ENCODE measurements at places on chromosomes 5 and 9.

DNA sequence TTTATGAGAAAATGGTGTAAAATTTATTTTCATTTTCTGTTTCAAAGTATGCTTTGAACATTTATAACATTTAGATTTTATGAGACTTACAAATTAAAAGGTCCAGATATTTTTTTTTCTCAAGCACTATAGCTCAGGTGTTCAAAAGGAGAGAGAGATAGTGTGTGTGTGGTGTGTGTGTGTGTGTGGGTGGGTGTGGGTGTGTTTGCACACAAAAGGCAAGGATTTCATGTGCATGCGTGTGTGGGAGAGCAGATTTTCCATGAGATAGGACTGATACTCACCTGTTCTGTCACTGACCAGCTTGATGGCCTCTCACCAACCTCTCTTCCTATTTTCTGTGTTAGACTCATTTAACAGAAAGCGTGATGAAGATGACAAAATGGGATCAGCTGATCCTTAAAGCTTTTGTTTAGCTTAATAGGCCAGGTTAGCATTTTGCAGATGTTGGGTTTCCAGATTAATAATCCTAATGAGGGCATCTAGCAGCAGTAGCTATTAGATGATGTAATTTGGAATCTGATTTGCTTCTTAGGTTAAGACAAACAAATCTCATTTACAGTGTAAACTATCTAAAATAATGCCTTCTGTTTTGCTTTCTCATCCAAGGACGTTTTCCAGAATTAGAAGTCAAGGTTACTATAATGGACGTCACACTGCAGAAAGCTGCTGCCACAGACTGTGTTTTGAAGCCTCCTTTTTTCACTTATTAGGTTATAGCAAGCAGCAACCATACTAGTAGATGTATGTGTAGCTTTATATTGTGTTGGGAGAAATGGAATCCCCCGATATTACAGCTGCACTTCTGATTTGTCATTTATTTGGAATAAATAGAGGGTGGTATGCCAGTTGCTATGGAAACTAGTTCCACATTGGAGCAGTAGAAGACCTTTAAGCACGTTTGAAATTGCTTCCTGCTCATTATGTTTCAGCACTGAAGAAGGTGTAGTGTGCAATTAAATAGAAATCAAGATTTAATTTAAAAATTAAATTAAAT, 355.6 kb downstream of the TAF11L14 start:
- DNase-seq: no peak

DNA sequence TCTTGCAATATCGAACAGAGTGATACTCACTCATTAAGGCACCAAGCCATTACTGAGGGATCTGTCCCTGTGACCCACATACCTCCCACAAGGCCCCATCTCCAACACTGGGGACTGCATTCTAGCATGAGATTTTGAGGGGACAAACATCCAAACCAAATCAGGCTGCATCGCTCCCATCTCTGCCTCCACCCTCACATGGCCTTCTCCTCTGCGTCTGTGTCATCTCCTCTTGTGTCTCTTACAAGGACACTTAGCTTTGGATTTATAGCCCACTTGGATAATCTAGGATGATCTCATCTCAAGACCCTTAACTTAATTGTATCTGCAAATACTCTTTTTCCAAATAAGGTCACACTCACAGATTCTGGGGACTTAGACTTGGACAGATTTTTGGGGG, 284.4 kb upstream of the DAP start:
- DNase-seq: no peak

GRCh38 chr5:172904643-172905345, 54.4 kb upstream of the RPL26L1 start:
- no peak for DNase-seq

- DNase-seq: no peak
Measured at GRCh38 chr9:21789541-21790037, 12.8 kb upstream of the MTAP start.

DNA sequence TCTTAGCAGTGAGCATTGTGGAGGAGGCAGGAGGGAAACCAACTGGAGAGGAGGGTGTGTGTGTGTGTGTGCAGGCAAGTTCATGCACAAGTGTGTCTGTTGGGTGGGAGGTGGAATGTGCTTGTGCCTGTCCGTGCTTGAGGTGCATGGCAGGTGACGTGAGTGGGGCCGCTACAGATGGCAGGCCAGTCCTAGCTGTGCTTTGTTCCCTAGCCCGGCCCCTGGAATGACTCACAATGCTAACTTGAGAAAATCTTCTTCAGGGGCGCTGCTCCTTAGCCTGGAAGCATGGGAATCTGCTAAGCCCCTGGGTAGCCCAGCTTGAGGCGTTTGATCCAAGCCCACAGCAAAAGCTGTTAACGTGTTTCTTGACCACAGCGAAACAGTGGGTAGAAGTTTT, 25.0 kb upstream of the DMRT2 start:
- no peak for DNase-seq

DNA sequence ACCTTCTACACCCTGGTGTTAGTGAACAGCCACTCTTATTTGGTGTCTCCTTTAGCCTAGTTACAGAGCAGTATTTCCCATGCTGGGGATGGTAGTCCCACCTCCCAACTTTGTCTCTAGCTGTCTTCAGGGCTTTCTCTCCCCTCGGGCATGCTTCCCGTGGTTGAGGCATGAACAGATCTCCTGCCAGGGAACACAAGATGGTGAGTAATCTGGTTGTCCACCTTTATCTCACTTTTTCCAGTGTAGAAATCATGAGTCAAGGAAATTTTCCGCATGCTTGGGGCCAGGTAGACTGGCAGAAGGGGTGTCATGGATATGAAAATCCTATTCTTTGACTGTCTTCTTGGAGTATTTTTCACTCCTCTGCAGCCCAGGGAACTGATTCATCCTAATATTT, 532.9 kb downstream of the ANXA1 start:
- no peak for DNase-seq

DNA sequence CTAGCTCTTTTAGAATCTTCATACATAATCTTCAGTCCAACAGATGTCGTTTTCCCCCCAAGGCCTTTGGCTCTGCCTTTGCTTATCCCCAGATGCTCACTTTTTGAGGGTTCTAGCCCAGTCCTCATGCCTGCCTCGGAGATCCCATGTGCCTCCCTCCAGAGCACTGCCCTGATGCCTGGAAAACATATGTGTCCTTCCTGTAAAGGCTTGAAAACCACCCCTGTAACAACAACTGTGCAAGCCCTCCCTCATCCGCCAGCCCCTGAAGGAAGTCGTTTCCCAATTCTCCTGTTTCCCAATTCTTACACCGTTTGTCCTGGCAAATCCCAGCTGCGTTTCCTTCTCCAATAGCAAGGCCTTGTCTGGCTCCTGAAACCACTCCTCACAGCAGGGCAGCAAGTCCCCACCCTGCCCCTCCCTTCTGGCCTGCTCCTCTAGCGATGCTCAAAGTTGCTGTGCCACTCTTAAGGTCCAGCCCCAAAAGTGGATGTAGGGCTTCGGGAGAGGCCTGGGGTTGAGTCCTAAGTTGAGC, 52.2 kb downstream of the SLC36A1 start:
- no peak for DNase-seq

GRCh38 chr9:116687074-116687753, at the start of gene TRIM32:
Gene TRIM32 (plus strand): TSS chr9:116687305. CDS start chr9:116697743, 10,438 bp downstream.
- DNase-seq: peak; percentile 54

- no peak for DNase-seq
Measured at GRCh38 chr5:21919414-21920022, 933.6 kb downstream of the CDH12 start.

GRCh38 chr5:133696006-133696584, 83.8 kb upstream of the FSTL4 start:
- no peak for DNase-seq
